ENCODE measurements at places on chromosomes 3 and 15. TPM values are rescaled to one million over a fixed set of nuclear protein-coding genes. Genes with fewer than 3 reads are reported as not detected.

GDPGP1 gene
- total RNA-seq: 1.2 TPM

PLA2G4E gene
- not detected for total RNA-seq

GORASP1 gene
- 16.4 TPM for total RNA-seq

FBXW12 gene
- not detected for total RNA-seq

UROC1 gene
- not detected for total RNA-seq

CTXND1 gene
- total RNA-seq: not detected

ANKUB1 gene
- not detected for total RNA-seq

MOBP gene
- not detected for total RNA-seq

ASB14 gene
- total RNA-seq: not detected

IGSF11 gene
- not detected for total RNA-seq

IL5RA gene
- total RNA-seq: not detected

ANKRD34C gene
- not detected for total RNA-seq

MESP1 gene
- total RNA-seq: 3.1 TPM

GRCh38 chr15:38212729-38213351 lies 39.8 kb upstream of the SPRED1 start:
- no peak for DNase-seq

GRCh38 chr15:60155661-60156060 lies 151.6 kb downstream of the FOXB1 start:
- no peak for DNase-seq

DNA sequence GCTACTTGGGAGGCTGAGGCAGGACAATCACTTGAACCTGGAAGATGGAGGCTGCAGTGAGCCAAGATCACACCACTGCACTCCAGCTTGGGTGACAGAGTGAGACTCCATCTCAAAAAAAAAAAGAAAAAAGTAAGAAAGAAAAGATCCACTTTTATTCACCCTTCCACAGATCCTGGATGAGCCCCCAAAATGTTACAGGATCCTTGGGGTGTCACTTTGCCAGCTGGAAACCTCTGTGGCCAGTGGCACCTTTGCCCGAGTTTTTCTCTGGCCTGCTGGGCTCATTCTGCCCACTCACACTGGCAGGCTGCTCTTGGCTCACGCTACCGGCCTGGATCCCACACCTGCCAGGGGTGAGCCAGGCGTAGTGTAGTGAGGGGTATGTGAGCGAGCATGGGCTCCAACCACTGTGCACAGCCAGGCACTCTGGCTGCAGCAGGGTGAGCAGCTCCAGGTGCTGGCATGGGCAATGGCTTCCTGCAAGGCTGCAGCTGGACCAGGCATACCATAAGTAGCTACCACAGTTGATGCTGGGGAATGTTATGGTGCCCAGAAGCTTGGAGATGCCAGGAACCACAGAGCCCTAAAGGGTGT lies 57.8 kb upstream of the C15orf39 start:
- DNase-seq: no peak

DNA sequence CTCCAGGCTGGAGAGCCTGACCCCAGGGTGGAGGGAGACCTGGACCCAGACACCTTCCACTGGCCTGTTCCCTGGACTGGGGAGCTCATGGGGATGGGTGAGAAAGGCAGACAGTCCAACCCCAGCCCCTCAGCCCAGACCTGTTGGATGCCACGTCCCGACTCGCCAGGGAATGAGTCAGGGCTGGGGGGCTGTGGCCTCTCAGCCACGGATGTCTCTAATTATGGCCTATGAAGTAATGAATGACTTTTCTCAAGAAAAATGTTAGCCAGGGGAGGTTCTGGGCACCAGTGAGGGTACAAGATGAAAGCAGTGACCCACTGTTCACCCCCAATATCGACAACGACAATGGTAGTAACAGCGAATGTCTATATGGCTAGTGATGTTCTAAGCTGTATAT lies 107.0 kb upstream of the RPL32 start:
- no peak for DNase-seq

DNA sequence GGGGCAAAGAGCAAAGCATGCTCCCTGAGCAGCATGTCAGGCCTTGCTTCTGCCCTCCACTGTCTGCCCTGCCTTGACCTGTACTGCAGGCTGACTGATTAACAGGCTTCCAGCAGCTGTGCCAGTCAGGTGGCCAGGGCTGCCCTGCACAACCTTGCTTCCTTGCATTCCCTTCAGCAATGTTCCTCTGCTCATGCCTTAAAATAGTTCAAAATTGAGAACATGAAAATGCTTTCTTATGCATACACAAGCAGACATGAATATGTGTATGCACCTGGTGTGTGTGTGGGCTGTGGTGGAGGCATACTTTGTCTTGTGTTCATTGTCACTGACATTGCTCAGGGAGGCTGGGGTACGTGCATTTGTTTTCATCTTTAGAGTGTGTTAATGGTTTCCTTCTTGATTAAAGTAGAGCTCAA lies 1.2 kb upstream of the SLC22A13 start:
- DNase-seq: no peak

- DNase-seq: no peak
These were observed 5.5 kb upstream of the ARID3B start for GRCh38 chr15:74535388-74536084.

DNA sequence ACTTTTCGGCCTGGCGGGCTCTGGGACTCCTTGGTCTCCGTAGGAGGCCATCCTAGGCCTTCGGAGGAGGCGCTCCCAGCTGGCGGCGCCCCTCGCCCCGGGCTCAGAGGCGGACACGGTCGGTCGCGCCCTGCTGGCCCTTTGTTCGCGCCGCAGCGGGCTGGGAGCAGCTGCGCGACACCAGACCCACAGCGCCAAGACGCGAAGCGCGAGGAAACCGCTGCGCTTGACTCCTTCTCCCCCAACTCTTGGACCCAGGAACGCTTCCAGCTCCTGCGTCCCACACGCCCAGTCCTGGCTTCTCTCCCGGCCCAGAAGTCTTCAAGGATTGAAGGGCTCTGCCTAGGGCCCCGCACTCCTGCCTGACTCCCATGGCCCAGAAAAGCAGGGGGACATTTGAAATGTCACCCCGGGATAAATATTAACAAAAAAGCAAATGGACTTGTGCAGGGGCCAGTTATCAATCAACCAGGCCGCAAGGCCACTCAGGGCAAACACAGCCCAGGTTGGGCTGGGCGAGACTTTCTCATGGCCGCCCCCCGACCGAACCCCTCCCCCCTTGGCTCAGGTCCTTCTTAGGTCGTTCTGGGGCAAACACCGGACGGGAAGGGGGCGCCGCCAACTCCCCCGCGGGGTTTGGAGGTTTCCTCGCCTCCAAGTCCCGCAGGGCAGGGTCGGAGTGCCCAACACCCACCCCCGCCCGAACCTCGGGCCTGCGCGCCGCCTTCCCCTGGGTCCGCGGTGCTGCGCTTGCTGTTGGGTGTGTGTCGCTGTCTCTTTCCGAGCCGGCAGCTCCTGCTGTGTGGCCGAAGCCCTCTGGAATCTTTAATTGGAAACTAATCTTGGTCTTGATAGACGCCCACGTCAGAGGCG lies 5.1 kb downstream of the ONECUT1 start:
- no peak for DNase-seq

DNA sequence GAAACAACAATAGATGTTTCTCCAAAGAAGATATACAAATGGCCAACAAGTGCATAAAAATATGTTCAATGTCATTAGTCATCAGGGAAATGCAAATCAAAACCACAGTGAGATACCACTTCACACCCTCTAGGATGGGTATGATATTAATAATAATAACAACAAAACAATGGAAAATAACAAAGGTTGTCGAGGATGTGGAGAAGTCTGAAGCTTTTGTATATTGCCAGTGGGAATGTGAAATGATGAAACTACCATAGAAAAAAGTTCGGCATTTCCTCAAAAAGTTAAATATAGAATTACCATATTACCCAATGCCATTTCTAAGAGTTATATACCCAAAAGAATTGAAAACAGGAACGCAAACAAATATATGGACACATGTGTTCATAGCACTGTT lies 10.8 kb downstream of the BHLHE40 start:
- DNase-seq: no peak

- DNase-seq: no peak
These were observed 1.6 kb upstream of the GCNT3 start for GRCh38 chr15:59609730-59610712.

- no peak for DNase-seq
These were observed 1181.9 kb downstream of the ROBO2 start for GRCh38 chr3:78221796-78222195.

GRCh38 chr15:68787609-68788263 lies 33.0 kb downstream of the ANP32A start:
- DNase-seq: no peak

- DNase-seq: no peak
These were observed 715.6 kb downstream of the ROBO1 start for GRCh38 chr3:79052054-79052681.

DNA sequence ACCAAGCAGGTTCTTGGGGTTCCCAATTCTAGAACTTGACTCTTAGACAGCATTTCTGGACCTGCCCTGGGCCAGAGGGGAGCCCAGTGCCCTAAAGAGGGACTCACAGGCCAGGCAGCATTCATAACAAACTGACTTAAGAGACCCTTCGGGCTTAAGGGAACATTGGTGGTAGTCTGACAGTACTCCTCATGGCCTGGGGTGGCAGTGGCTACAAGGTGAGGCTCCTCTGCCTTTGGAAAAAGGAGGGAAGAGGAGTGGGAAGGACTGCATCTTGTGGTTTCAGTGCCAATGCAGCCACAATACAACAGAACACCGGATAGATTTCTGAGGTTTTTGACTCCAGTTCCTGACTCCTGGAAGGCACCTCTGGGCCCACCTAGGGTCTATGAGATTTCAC lies 172.2 kb upstream of the STRIT1 start:
- DNase-seq: no peak

- DNase-seq: no peak
These were observed 19.5 kb downstream of the BCL6 start for GRCh38 chr3:187725653-187726370.

DNA sequence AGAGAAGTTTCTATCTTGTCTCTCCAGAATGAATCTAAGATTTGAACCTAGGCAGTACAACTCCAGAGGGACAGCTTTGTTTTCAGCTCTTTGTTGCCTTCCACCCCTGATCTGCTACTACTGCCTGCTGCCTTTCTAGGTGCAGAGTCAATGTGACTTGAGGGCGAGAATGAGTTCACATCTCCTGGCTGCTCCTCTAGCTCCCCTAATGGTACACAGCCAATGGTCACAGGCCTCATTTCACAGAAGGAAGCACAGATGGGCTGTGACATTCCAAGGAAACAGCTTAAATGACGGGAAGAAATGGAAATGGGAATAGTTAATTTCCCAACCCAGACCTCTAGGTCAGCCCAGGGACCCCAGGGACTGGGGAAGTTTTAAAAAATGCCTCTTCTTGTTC lies 32.4 kb downstream of the FAM43A start:
- DNase-seq: no peak

- no peak for DNase-seq
These were observed 89.8 kb downstream of the KLHL25 start for GRCh38 chr15:85704720-85705429.

DNA sequence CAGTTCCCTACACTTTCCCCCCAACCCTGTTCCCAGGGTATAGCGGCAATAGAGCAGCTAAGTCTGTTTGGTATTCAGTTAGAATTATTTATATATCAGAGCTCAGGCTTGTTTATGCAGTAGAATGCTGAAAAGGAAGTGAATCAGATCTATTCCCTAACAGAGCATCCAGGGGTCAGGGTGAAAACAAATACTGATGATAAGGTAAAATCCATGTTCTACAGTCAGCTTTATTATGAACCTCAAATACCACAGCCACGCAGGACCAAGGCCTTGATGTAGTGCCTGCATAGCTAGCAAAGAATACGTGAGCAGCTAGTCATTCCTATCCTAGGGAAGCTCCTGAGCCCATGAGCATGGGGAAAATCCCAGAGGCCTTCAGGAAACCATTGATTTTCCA lies 229.7 kb upstream of the ICE2 start:
- no peak for DNase-seq

GRCh38 chr3:188690064-188690463 lies 481.7 kb upstream of the TPRG1 start:
- DNase-seq: no peak

DNA sequence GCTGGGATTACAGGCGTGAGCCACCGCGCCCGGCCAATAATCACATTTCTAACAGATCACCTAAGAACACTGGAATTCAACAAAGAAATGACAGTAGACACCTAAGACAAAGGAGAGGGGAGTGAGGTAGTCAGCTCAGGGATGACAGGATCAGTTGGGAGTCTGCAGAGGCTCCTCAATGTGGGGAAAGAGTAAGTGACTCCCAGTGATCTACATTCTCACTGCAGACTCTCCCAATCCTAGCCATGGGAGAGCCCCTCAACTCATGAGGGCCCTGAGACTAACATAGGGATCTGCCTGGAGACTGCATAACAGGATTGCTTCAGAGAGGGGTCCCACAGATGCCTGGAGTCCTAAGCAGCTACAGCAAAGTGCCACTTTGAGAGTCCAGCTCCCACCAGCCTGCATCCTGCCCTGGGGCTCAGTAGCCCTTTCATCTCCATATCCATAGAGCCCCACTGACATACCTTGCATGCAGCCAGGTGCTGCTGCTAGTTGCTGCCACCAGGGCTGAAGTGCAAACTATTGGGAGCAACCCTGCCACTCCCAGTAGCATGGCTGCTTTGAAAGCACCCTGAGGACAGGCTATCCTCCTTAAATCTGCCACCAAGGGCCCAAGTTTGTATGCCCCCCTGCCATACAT lies 21.8 kb upstream of the PFN2 start:
- no peak for DNase-seq

GRCh38 chr3:15523660-15524417 lies 2.3 kb upstream of the COLQ start:
- DNase-seq: no peak

GRCh38 chr15:73867956-73868355 lies 5.4 kb upstream of the TBC1D21 start:
- DNase-seq: no peak

- no peak for DNase-seq
These were observed 326.9 kb downstream of the CNTN3 start for GRCh38 chr3:74287557-74287956.

GRCh38 chr3:87595798-87596197 lies 319.4 kb upstream of the POU1F1 start:
- no peak for DNase-seq

GRCh38 chr3:18111796-18112232 lies 313.3 kb downstream of the SATB1 start:
- peak; percentile 28 for DNase-seq

All from NCI-H460 (cell line).